ENCODE measurements at places on chromosomes 4 and X.

DNA sequence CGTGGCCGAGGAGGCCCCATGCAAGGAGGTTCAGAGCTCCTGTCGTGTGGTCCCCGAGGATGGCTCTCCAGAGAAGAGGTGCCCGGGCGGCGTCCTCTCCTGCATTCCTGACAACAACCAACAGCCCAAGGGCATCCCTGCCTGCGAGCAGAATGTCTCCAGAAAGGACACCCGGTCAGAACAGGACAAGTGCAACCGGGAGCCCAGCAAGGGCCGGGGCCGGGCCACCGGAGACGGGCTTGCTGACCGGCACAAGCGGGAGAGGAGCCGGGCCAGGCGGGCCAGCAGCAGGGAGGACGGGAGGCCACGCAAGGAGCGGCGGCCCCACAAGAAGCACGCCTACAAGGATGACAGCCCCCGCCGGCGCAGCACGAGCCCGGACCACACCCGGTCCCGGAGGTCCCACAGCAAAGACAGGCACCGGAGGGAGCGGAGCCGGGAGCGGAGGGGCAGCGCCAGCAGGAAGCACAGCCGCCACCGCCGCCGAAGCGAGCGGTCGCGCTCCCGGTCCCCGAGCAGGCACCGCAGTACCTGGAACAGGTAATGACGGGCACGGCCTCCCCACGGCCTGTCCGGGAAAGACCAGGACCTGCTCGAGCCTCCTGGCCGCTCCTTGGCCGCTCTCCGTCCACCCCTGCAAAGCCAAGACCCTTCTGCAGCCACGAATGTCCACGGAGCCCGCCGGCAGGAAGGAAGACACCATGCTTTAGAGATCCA is 9.8 kb downstream of the AKAP17A start:
- no peak for DNase-seq

DNA sequence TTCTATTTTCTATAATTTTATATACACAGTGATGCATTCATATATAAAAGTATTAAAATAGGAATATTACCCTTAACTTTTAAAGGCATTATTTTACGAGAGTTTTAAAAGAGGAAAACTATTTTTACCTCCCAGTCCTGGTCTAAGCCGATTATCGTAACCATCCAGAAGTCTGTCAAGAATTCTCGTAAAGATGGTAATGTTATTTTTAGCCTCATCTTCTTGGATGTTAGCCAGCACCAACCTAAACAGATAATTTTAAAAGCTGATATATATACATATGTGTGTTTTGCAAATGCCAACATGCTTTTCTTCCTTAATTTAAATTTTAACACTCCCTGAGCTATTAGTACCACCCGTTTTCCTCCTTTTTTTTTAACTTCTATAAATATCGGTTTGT is 4.0 kb downstream of the GABRA2 start:
- DNase-seq, result no peak

- DNase-seq, result no peak
Observed at GRCh38 chr4:30945586-30945985, 225.4 kb downstream of the PCDH7 start.

GRCh38 chr4:88008743-88009171 is 1.3 kb downstream of the PKD2 start:
- DNase-seq, result no peak

DNA sequence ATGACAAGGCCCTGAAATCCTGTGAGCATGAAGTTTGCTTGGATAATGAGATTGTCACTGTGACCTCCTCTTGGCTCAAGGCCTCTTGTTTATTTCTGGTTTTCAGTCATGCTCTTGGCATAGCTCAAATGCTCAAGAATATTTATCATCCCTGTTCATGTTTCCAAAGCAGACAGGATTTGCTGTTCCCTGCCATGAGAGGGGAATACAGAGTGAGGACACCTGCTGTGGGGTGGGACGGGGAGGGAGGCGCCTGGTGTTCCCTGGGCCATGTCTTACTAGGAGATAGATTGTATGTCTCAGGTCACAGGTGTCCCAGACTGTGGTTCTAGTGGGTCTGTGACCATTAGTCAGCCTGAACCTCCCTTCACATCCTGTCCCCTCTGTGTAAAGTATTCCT is 34.9 kb upstream of the SH3RF1 start:
- no peak for DNase-seq

DNA sequence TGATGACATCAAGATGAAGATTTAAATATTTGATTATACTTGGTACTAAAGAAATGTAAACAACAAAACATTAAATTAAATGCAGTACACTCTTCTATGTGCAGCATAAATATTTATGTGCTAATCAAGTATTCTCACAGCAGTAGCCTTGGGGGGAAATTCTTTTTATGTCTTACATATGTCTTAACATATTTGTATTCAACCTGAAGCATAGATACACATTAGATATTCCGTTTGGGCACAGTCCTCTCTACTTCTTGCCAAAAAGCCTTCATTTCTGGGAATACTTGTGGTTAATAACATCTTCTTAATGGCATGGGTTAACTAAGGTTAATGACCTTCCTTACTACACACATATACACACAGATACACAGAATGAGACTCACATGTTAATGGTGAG is 19.8 kb downstream of the TMPRSS11F start:
- no peak for DNase-seq

DNA sequence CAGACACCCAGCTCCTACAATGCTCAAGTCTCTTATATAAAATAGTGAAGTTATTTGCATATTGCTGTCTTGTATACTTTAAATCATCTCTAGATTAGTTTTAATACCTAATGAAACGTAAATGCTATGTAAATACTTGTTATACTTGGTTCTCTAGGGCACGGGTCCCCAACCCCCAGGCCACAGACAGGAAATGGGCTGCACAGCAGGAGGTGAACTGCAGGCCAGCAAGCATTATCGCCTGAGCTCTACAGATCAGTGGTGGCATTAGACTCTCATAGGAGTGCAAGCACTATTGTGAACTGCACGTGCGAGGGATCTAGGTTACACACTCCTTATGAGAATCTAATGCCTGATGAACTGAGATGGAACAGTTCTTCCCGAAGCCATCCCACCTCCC is 395.9 kb upstream of the EMCN start:
- no peak for DNase-seq

DNA sequence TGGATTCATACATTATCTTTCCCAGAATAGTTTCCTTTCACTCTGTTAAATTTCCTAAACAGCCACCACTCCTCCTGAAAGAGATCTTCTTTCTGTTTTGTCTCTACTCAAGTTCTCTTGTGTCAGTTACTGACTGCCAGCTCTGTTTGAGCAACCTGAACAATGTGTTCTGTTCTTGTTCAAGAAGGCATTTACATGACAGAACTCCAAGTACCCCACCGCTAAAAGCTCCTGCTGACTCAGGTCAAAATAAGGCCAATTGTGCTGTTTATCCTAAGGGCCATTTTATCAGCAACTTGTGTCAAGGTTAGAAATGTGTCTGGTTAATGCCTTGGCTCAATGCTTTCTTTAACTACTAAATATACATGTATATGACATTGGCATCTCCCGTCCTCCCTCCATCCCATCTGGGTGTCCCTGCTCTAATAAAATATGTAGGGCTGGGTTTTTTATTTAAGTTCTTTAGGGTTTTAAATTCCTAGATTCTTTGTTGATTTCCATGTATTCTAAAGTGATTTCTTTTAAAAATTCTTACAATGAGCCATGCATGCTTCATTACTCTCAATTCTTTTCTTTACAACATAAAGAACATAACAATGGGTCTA is 144.3 kb upstream of the PAQR3 start:
- DNase-seq, result no peak

- DNase-seq, result no peak
Observed at GRCh38 chr4:75251547-75251946, 262.7 kb downstream of the RCHY1 start.

GRCh38 chr4:113880240-113881028 is 99.0 kb downstream of the ARSJ start:
- DNase-seq, result no peak

GRCh38 chr4:98098764-98099163 is 44.5 kb downstream of the STPG2 start:
- DNase-seq, result no peak

- DNase-seq, result peak; percentile 78
Observed at GRCh38 chr4:25861951-25862410, 807 bp downstream of the SEL1L3 start.

- DNase-seq, result no peak
Observed at GRCh38 chrX:3184176-3184930, 143.1 kb downstream of the ARSF start.

DNA sequence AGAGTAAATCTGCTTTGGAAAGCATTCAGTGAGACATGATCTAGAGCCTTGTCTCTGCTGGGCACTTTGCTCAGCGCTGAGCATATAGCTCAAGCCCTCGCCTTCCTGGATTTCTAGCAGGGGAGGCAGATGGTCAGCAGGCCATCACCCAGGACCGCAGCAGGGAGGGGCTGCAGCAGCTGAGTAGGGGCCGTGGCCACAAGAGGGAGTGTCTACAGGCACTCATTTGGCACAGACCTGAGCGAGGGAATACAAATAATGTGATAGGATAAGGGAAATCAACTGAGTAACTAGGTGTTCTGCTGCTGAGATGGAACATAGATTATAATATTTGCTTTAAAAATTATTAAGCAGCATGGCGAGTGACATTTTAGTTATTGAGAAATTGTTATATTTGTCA is 30.2 kb downstream of the OFD1 start:
- no peak for DNase-seq

GRCh38 chrX:48617542-48618340 is 20.4 kb downstream of the WDR13 start:
- DNase-seq, result no peak

DNA sequence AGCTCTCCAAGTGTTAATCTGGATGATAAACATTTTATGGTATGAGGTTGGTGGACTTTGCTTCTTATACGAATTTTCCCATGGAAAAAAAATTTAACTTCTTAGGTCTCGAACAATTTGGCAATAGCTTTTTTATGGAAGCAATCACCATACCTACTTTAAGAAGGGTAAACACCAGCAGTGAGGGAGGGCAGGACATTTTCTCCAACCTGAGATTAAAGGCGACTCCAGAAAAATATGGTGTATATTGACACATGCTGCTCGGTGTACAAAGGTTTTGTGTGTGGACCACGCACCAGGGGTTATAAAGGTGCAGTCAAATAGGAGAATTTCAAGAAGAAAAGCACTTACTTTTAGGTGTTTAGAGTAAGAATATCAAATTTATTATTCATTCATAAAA is 34.2 kb upstream of the SULT1E1 start:
- DNase-seq, result no peak

DNA sequence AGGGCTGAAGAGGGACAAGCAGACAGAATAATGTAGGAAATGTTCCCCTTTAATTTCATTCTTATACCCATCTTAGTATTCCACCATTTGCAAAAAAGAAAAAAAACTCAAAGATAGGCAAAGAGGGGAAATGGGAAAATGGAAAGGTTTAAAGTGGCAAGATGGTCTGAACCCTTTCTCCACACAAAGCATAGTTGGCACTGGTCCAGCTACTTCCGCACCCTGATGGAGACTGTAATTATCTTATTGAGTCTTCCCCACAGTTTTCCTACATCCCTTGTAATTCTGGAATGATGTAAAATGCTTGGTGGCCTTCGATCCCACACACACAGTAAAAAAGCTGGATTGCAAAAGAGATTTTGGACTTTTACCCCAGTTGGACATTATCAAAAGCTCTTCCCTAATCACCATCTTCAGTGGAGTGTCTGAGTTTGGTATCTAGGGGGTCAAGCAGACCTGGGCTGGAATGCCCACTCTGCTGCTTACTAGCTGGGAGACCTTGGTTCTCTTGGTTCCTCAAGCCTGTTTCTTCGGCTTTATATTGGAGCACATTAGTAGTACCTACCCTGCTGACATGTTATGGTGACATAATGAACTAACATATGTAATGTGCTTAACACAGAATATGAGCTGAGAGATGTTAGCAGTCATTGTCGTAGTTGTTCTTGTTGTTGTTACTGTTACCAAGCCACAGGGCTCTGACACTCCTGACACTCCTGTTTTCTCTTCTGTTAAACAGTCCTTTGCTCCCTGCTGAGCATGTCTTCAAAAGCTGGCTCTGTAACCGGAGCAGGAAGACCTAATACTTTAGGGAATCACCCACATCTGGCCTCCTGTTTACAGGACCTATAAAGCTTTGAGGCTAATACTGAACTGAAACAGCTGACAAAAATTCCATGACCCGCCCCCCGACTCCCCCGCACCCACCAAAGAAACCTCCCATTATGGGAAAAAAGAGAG is 4.7 kb downstream of the SRPX2 start:
- no peak for DNase-seq

- no peak for DNase-seq
Observed at GRCh38 chrX:27966955-27967354, 14.3 kb downstream of the DCAF8L1 start.

Data from activated CD8-positive, alpha-beta memory T cell treated with anti-CD3 and anti-CD28 coated beads for 24 hours (primary cell).